ENCODE measurements at places on chromosomes 4 and X.

GRCh38 chr4:73894001-73894400 lies 24.8 kb downstream of the CXCL1 start:
- no peak for DNase-seq

DNA sequence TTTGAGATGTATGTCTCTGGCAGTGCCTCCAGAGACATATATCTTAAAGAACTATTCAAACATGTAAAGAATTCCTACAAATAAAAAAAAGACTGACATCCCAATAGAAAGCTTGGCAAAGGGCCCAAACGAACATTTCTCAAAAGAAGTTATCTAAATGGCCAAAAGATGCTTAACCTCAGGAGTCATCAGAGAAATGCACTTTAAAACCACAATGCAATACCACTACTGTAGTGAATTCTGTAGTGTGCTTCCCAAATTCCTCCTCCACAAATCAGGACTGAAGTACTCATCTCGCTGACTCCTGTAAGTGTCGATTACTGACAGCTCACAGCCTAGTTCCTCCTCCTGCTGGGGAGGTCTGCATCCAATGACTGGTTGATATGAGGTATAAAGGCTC lies 129.0 kb upstream of the MAMLD1 start:
- no peak for DNase-seq

GRCh38 chr4:21134994-21135393 lies 434.7 kb downstream of the PACRGL start:
- no peak for DNase-seq

DNA sequence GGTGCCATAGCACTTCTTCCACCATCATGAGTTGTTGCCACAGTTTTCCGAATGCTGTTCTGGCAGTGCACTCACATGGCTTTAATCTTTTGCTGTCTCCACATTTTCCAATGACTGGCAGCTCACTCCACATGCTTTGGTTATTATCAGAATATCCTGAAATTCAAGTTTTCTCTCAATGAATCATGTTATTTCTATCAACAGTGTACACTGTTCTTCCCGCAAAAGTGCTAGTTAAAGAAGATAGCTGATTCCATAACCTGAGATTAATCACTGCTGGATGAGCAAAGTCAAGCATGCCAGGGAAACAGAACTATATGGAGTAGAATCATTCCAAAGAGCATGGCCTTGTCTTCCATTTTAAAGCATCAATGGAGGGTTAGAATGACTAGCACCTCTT lies 14.6 kb upstream of the IL13RA2 start:
- DNase-seq, result no peak

- DNase-seq, result no peak
Observed at GRCh38 chrX:71579990-71580380, 1.7 kb downstream of the GCNA start.

DNA sequence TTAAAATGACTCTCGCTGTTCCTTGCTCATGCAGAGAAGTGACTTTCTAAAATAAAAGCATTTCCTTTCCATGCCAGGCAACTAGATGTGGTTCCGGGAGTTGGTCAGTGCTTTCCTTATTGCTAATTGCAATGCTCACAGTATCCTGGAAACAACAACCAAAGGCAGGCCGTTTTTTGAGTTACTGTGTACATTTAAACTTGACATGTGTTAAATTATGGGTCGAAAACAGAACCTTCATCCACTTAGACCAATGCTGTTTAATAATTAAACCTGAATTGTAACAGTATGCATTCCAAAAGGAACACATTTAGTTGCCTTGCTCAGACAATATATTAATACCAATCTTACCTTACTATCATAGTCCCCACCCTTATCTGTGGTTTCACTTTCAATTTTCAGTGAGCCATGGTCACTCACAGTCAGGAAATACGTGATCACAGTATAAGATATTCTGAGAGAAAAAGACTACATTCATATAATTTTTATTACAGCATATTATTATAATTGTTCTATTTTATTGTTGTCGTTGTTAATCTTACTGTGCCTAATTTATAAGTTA lies 102.6 kb downstream of the HS6ST2 start:
- no peak for DNase-seq

GRCh38 chrX:129719931-129720530 lies 18.7 kb upstream of the XPNPEP2 start:
- DNase-seq, result no peak

- DNase-seq, result no peak
Observed at GRCh38 chr4:36099509-36099908, 144.8 kb downstream of the ARAP2 start.

DNA sequence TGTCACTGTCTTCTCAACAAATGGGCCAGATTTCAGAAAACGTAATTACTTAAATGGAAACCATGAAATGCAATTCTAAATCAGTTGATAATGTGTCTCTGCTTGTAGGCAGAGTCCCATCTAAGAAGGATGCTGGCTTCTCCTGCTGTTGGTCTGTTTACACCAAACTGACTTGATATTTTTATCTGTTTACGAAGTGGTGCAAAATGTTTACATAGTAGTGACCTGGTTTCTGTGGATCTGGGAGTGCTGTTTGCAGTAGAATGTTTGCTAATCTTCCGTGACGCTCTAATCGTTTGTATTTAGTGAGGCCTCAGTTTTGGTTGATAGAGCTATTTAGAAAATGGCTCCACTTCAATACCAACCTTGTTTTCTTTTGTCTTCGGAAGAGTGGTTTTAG lies 213.5 kb downstream of the VEGFC start:
- DNase-seq, result no peak

GRCh38 chr4:36709991-36710390 lies 428.6 kb downstream of the DTHD1 start:
- DNase-seq, result no peak

- DNase-seq, result no peak
Observed at GRCh38 chrX:103722505-103722904, 11.8 kb downstream of the TMEM31 start.

- DNase-seq, result no peak
Observed at GRCh38 chr4:4424499-4425115, 37.7 kb downstream of the NSG1 start.

DNA sequence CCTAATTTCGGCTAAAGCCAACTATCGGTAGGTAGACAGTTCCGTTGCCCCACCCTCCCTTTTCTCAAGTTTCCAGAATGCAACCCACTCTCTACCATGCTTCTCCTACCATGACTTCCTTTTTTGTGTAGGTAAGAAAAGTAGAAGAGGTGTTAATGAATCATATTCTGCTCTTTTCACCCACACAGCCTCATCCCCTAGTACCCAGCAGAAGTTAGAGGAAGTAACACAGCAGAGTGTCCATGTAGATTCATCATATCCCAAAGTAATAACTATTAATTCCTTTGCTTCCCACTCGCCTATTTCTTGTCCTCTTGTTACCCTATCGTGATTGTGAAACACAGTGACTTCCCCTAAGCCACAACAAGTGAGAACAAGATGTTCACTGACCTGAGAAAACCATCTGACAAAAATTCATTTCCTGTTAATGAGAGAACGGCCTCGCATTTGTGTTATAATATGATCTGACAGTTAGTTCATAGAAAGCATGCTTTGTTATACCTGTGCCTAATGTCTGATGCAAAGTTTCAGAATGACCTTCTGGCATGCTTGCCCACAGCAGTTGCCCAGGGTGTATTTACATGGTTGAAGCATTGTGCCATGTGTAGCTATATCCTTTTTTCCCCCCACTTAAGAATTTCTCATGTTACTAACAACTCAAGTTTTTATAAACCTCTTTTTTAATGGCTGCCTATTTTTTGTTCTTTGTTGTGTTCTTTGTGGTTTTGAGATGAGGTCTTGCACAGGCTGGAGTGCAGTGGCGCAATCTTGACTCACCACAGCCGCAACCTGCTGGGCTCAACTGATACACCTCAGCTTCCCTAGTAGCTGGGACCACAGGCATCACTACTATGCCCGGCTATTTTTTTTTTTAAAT lies 185.6 kb downstream of the RAP1GDS1 start:
- peak; percentile 63 for DNase-seq

DNA sequence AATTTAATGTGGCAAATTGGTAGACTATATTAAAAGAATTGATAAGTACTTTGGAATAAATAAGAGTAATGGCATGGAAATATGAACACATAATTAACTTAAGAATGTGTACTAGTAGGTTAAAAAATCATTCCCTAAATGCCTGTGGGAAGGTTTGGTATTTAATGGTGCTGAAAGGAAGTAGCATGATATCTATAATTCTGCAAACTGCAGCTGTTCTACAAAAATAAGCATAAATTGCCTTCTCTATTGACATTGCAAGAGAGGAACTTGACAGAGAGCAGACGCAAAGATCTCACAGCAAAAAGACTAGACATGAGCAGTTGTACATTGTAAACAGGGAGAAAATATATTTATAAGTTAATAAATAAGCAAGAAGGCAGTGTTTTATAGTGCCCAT lies 752.5 kb upstream of the PCDH10 start:
- no peak for DNase-seq

- no peak for DNase-seq
Observed at GRCh38 chr4:81970454-81970853, 403.3 kb downstream of the HNRNPD start.

DNA sequence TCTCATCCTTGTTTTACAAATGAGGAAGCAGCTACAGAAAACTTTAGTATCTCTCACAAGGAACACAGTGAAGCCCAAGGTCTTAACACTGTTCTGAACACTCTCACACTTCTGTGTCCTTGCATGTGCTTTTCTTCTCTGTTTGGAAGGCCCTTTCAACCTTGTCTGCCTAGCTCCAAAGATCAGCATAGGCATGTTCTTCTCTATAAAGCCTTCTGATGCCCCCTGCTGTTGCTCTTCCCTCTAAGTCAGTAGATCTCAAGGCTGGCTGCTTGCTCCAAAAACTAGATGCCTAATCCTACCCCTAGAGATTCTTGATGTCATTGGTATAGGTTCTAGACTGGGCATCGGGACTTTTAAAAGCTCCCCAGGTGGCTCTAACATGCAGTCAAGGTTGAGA lies 5.9 kb downstream of the APOO start:
- DNase-seq, result peak; percentile 81

DNA sequence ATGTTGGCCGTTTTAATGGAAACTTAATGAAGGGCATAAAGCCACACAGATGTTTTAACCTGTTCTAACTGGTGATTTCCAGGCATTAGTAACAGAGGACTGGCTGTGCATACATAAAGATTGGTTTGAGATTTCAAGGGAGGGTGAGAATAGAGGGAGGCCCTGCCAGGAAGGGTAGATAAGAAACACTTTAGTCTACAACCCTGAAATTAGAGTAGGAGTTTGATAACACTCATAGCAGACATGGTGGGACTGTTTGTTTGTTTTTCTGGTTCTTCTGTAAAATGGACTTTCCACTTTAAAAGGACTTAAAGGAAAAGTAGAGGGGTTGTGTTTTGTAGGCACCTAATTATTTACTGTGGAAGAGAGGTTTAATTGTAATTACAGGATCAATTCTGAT lies 16.2 kb downstream of the SLC4A4 start:
- no peak for DNase-seq

GRCh38 chr4:67328018-67328278 lies 217.4 kb downstream of the CENPC start:
- no peak for DNase-seq

GRCh38 chr4:83589279-83589678 lies 53.4 kb downstream of the GPAT3 start:
- DNase-seq, result no peak

DNA sequence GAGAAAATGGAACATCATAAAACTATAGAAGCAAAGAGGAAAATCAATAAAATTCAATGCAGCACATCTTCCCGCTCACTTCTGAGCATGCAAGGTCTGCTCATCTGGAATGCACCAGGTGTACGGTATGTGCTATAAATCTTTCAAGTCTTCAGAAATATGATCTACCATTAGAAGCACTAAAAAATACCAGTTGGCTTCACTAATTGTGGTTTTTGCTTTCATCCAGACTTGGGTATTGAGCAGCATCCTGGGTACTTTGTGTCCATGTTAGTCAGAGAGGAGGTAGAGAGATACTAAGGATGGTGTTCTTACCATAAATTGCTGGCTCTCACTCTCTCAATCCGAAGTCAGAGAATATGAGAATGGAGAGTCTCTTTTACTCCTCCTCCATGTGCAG lies 477.1 kb downstream of the PPARGC1A start:
- DNase-seq, result no peak

DNA sequence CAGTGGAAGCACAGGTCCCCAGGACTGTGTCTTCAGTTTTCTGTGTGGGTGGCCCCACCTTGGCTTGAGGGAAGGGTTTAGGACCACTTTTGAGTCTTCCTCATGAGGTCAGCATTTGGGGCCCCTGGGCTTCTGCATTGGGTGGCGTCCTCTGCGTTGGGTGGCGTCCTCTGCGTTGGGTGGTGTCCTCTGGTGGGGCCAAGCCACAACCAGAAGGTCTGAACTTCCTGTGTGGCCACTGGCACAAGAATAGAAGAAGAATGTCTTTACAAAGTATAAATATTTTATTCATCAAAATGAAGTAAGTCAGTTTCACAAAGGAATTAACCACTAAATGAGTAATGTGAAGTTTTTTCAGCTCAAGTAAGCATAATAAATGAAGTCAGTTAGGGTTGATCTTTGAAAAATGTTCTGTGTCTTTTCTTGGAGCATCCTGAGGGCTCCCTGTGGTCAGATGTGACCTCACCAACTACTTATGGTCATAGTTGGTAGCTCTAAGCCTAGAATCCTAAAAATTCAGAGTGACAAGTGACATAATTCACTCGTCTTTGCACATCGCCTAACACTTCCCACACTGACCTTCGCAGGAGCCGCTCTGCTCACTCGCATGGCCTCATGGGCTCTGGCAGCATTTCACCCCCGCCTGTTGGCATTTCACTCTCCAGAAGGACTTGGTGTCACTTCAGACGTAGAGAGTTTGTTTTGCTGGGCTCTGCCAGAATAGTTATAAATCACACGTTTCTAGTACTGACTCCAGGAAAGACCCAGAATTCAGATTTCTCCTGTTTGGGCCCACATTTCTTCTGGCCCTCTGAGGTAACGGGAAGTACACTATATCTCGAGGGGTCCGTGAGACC lies 39.0 kb upstream of the HGFAC start:
- peak; percentile 39 for DNase-seq

GRCh38 chr4:88010966-88011365 lies 3.5 kb downstream of the PKD2 start:
- peak; percentile 66 for DNase-seq

GRCh38 chr4:82718162-82718940 lies 80.2 kb downstream of the SCD5 start:
- no peak for DNase-seq

- no peak for DNase-seq
Observed at GRCh38 chr4:2932951-2933565, 30.1 kb downstream of the NOP14 start.

DNA sequence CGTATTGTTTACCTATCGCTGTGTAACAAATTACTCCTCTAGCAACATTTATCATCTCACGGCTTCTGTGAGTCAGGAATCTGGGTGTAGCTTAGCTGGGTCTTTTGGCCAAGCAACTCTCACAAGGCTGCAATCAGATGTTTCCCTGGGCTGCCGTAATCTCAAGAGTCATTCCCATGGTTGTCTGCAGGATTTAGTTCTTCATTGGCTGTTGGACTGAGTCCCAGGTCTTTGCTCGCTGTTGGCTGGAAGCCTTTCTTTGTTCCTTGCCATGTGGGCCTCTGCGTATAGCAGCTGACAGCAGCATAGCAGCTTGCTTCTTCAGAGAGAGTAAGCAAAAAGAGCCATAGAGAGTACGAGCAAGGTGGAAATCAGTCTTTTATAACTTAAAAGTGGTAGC lies 16.8 kb downstream of the POLR2B start:
- no peak for DNase-seq

- DNase-seq, result no peak
Observed at GRCh38 chrX:131728295-131729145, 184.6 kb downstream of the OR13H1 start.

All from suppressor macrophage treated with lipopolysaccharide for 1 hour (primary cell).